ENCODE measurements at places on chromosomes 7 and 10.

DNA sequence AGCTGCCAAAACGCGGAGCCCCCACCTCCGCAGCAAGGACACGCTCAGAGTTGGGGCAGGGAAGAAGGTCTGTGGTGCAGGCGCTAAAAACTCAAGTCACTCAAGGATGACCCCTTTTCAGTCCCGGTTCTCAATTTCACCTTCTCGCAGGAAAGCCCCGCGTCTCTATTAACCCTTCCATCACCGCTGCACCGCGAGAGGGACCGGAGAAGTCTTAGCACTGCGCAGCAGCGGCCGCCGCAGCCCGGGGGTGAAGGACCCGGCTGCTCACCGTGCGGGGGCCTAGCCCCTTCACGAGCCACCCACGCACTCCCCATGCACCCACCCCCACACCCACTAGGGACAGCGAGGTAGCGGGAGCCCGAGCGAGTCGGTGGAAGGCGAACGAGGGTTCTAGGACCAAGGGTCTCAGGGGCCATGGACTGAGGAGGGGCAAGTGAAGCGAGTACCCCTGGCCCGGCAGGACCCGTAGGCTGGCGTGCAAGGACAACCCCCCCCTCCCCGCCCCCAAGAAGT lies 162.9 kb downstream of the SH3PXD2A start:
- no peak for DNase-seq

- no peak for DNase-seq
These were observed 168.0 kb upstream of the RHEB start for GRCh38 chr7:151687523-151688235.

- DNase-seq, result no peak
These were observed 789 bp downstream of the PDE6C start for GRCh38 chr10:93613126-93613525.

DNA sequence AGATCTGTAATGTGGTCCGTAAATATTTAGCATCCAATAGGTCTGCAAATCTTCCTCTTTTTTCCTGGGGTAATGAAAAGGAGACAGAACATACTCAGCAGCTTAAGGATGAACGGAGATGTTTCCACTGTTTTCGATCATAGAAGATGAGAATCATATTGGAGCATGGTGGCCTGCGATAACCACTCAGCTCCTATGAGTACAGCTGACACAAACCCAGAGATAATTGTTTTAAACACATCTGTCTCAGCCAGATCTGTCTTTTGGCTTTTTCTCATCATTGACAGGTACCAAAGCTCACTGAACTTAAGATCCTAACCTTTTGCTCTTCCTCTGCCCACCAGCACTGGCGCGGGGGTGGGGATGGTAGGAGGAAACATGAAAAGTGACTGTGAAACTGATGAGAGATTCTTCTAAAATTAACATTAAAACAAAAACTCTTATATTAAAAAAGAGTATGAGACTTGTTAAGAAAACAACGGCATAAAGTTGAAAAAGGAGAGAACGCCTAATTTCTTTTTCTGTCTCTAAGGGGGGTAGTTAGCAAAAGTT lies 71.0 kb downstream of the SVOPL start:
- DNase-seq, result no peak

- DNase-seq, result no peak
These were observed 114.0 kb upstream of the TCF7L2 start for GRCh38 chr10:112835944-112836451.

GRCh38 chr7:699476-700170 lies 26.9 kb upstream of the DNAAF5 start:
- DNase-seq, result no peak

GRCh38 chr7:88299126-88299525 lies 7.6 kb downstream of the STEAP4 start:
- DNase-seq, result no peak

DNA sequence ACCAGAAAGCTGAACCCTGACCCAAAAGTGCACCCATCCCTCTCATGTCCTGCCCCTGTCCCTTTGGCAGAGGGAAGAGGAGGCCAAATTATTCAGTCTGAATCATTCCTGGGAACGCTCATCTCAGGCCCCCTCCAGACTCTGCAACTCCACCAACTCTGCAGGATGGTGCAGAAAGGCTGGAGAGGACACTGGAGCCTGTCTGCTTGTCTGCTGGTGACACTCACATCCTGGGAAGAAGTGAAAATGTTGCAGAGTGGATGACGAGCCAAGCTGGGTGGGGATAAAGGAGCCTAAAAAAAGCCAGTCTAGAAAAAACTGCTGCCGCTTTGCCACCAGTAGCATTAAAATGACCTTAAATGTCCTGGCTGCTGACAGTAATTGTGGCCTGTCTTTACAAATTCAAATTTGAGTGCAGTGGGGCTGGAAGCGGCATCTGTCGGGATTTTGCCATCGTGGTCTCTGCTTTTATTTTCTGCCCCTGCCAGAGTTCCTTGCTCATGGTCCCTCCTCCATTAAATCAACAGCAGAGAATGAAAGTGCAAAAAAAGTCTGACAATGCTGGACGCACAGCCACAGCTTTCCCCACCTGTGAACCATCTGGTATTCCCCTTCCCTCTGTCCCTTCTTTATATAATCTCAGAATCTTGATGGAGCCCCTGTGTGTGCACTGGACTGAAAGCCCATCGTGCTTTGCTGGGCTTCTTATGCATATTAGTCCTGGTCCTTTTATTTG lies 63.9 kb downstream of the STK17A start:
- DNase-seq, result no peak

GRCh38 chr7:94298943-94299342 lies 95.8 kb upstream of the COL1A2 start:
- no peak for DNase-seq

GRCh38 chr7:102444961-102445673 lies 11.7 kb downstream of the ORAI2 start:
- DNase-seq, result no peak

- DNase-seq, result no peak
These were observed 20.5 kb downstream of the ITPRIP start for GRCh38 chr10:104317726-104318299.

Measured in T-helper 1 cell (primary cell).